ENCODE measurements at places on chromosomes 3 and 15. TPM values are rescaled to one million over a fixed set of nuclear protein-coding genes. Genes with fewer than 3 reads are reported as not detected.
A peak's percentile ranks its signal among the peaks of the same experiment; 100 is the strongest.

GRCh38 chr15:89790661-89791060 lies 14.5 kb downstream of the MESP2 start:
- H3K36me3 ChIP-seq: no peaks in the 10 kb centered on the region
- H3K4me1 ChIP-seq: no peaks in the 10 kb centered on the region
- no peaks in the 10 kb centered on the region for H3K27me3 ChIP-seq
- no peak overlapping the region for H3K4me3 ChIP-seq

DNA sequence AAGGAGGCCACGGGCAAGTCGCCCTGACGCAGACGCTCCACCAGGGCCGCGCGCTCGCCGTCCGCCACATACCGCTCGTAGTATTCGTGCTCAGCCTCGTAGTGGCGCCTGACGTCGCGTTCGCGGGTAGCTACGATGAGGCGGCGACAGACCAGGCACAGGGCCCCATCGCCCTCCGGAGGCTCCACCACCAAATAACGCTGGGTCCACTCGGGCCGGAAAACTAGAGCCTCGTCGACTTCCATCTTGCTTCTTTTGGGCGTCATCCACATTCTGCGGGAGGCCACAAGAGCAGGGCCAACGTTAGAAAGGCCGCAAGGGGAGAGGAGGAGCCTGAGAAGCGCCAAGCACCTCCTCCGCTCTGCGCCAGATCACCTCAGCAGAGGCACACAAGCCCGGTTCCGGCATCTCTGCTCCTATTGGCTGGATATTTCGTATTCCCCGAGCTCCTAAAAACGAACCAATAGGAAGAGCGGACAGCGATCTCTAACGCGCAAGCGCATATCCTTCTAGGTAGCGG lies at the start of gene EPM2AIP1:
TSS of gene EPM2AIP1 (minus strand) at position 326 of the 520 bp plus-strand sequence. CDS start at position 272, 54 bp downstream.
- peak within 1 kb of the TSS; percentile 63 for H3K4me3 ChIP-seq
- H3K27ac ChIP-seq: peak within 1 kb of the TSS; percentile 98
- peak; percentile 100 for DNase-seq
- H3K27me3 ChIP-seq: no peaks in the 10 kb centered on the region
- no peaks in the 10 kb centered on the region for H3K36me3 ChIP-seq

GRCh38 chr15:72339777-72340177 lies 19.8 kb upstream of the CELF6 start:
- no peak for DNase-seq
- H3K4me3 ChIP-seq: no peak overlapping the region

- H3K4me1 ChIP-seq: no peaks in the 10 kb centered on the region
- H3K4me3 ChIP-seq: no peak overlapping the region
- no peaks in the 10 kb centered on the region for H3K36me3 ChIP-seq
- no peaks in the 10 kb centered on the region for H3K27me3 ChIP-seq
These were observed 12.2 kb upstream of the HES1 start for GRCh38 chr3:194123726-194124125.

DNA sequence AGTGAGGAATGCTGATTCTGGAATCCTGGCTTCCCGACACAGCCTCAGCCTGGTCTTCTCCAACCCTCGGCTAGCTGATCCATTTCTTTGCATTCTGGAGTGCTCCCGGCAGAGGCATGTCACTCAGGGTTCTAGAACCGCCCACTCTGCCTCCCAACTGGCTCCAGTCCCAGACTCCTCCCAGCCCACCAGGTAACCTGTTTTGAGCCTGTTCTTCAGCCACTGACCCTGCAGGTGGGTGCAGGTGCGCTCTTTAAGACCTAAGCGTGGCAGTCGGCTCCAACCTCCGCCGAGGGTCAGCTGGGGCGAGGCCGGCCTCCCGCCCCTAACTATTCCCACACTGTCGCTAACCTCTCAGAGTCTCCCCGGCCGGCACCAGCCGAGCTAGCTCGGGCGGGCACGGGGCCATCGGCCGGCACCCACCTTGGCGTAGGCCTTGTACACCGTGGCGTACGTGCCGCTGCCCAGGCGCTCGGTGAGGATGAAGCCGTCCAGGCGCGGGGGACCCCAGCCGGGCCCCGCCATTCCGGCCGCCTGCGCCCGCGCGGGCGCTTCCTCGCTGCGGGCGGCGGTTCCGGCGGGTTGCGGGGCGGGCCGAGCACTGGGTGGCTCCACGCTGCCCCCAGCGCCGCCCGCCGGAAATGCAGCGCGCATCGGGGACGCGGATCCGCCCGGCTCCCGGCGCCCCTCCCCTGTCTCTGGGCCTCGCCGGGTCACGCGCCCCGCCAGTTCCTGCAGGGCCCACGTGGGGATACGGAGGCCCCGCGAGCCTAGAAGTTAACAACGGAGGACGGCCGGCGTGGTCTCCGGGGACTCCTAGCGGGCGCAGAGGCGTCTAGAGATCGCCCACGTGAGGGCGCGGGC lies at the start of gene ULK3:
TSS of gene ULK3 (minus strand) at position 576 of the 864 bp plus-strand sequence. CDS start at position 525, 51 bp downstream.
- no peaks in the 10 kb centered on the region for H3K36me3 ChIP-seq
- peak; percentile 86 for DNase-seq
- no peaks in the 10 kb centered on the region for H3K27me3 ChIP-seq
- peak within 1 kb of the TSS; percentile 94 for H3K27ac ChIP-seq
- H3K4me3 ChIP-seq: peak within 1 kb of the TSS; percentile 95

DNA sequence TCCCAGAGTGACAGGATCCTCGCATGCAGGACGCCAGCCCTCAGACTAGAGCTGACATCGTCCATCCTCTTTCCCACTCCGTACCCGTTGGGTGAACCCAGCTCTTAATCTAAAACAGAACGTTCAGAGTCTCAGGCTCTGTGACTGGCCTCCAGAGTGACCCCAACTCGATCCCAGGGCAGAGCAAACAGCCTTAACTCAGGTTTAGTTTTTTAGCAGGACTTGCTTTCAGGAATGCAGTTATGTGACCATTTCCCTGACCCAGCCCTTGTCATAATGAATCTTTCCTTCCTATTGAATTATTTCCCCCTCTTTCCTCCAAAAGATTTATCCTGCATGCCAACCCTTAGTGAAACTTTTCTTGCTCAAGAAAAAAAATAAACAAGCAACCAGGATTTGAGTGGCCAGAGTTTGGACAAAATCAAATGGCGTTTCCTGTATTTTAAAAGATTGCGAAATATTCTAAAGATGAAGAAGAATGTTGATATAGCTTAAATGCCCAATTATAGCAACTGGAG lies 47.8 kb upstream of the RARB start:
- H3K36me3 ChIP-seq: no peaks in the 10 kb centered on the region
- H3K4me1 ChIP-seq: no peaks in the 10 kb centered on the region
- H3K27ac ChIP-seq: no peak overlapping the region
- H3K27me3 ChIP-seq: no peaks in the 10 kb centered on the region

DNA sequence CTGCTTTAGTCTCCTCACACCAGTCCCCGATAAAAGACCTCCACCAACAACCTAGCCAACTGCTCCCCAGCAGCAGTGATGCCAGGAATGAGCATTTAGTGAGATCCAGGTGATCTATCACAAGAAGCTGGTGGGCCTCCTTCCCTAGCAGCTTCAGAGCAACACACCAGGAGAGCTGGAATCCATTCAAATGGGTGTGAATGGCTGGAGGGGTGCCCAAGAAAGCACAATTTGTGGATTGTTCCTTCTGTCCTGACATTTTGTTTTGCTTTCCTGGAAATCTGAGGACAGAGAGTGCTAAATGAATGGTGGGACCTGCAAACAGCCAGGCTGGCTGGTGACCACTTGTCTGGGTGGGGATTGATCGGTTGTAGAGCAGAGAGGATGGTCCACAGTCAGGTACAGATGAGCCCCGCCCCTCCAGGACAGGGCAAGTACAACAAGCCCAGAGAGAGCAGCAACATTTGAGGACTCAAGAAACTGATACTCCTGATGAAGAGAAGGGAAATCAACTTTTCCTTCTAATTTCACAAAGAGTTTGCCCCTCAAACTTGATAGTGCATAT lies 316.8 kb downstream of the VPS13C start:
- H3K27me3 ChIP-seq: no peaks in the 10 kb centered on the region
- no peaks in the 10 kb centered on the region for H3K36me3 ChIP-seq
- no peaks in the 10 kb centered on the region for H3K4me1 ChIP-seq
- H3K27ac ChIP-seq: no peak overlapping the region
- H3K4me3 ChIP-seq: no peak overlapping the region

DNA sequence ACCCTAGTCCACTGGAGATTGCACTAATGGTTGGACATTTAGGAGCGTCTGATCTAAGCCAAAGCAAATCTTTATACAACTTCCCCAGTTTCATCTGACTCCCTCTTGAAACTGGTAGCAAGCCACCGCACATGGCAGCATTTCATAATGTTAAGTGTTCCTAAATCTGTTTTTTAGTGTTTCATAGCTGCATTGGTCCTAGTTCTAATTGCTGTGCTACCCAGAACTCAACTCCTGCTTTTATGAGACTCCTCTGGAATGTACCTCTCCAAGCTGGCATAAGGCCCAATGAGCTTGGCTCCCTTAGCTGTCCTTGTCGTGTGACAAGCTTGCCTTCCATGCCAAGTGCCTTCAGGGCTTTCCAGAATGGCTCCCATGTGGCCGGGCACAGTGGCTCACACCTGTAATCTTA lies 65.3 kb upstream of the FLNB start:
- no peaks in the 10 kb centered on the region for H3K27me3 ChIP-seq
- peak overlapping the region; percentile 67 for H3K27ac ChIP-seq
- no peaks in the 10 kb centered on the region for H3K36me3 ChIP-seq
- H3K4me1 ChIP-seq: peaks cover 9% of the 10 kb centered on the region

DNA sequence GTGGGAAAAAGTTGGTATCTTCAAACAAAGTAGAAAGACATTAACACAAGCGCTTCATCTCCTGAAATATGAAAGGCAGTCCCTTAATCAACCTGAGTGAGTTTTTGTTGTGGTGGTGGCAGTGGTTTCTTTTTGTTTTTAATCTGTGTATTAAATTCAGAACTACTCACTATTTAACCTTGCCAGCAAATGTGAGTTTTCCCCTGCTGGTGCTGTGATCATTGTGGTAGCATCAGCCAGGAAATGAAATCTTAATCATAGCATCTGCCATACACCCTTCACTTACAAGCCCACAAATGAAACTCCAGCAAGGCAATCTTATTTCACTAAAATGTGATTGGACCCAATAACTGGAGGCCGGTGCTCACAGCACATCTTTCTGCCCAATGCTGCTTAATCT lies 229.7 kb downstream of the SHOX2 start:
- H3K27me3 ChIP-seq: no peaks in the 10 kb centered on the region
- DNase-seq: no peak
- no peaks in the 10 kb centered on the region for H3K4me1 ChIP-seq
- no peak overlapping the region for H3K4me3 ChIP-seq

- H3K4me3 ChIP-seq: no peak overlapping the region
- H3K4me1 ChIP-seq: no peaks in the 10 kb centered on the region
- H3K27me3 ChIP-seq: no peaks in the 10 kb centered on the region
- no peak for DNase-seq
- no peaks in the 10 kb centered on the region for H3K36me3 ChIP-seq
These were observed 264.0 kb downstream of the CLSTN2 start for GRCh38 chr3:140199008-140199407.

GRCh38 chr3:4888913-4889846 lies 90.1 kb upstream of the BHLHE40 start:
- no peaks in the 10 kb centered on the region for H3K36me3 ChIP-seq
- no peak overlapping the region for H3K27ac ChIP-seq
- no peaks in the 10 kb centered on the region for H3K4me1 ChIP-seq
- H3K27me3 ChIP-seq: no peaks in the 10 kb centered on the region
- DNase-seq: no peak

DNA sequence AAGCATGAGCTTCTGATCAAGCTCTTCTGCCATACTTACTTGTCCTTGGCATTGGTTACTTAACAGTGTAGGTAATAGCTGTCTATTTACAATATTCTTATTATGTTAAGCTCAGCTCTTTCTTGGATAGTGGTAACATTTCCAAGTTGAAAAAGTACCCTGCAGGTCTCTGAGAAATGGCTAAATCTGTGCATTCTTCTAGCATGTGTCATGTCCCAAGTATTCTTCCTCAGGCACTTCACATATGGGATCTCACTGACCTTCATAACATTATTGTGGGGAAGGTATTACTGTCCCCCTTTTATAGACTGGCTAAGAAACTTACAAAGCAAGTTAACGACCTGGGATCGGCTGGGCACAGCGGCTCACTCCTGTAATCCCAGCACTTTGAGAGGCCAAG lies 236.1 kb downstream of the RORA start:
- no peaks in the 10 kb centered on the region for H3K36me3 ChIP-seq
- H3K27me3 ChIP-seq: no peaks in the 10 kb centered on the region

GRCh38 chr15:78417754-78418630 lies 20.0 kb upstream of the IREB2 start:
- H3K27ac ChIP-seq: no peak overlapping the region
- no peak for DNase-seq
- no peaks in the 10 kb centered on the region for H3K27me3 ChIP-seq

GRCh38 chr3:183967693-183968092 lies 50.0 kb downstream of the ABCC5 start:
- H3K4me3 ChIP-seq: no peak overlapping the region
- no peak for DNase-seq
- no peaks in the 10 kb centered on the region for H3K4me1 ChIP-seq

DNA sequence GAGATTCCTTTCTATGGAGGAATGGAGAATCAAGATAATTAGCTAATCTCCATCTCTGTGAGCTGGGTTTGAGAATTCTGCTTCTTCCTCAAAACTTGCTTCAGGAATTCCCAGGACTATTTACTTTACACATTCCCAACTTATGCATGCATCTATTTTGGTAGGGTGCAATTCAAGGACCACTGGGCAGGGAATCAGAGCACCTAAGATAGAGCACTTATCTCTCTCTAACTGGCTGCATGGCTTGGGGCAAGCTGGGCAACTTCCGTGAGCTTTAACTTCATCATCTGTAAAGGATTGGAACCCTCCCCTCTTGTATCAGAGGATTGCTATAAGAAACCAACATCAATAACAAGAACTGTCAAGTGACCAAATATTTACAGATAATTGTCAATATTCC lies 160.2 kb downstream of the PDCD6IP start:
- H3K4me3 ChIP-seq: no peak overlapping the region
- H3K36me3 ChIP-seq: no peaks in the 10 kb centered on the region
- H3K27ac ChIP-seq: no peak overlapping the region

DNA sequence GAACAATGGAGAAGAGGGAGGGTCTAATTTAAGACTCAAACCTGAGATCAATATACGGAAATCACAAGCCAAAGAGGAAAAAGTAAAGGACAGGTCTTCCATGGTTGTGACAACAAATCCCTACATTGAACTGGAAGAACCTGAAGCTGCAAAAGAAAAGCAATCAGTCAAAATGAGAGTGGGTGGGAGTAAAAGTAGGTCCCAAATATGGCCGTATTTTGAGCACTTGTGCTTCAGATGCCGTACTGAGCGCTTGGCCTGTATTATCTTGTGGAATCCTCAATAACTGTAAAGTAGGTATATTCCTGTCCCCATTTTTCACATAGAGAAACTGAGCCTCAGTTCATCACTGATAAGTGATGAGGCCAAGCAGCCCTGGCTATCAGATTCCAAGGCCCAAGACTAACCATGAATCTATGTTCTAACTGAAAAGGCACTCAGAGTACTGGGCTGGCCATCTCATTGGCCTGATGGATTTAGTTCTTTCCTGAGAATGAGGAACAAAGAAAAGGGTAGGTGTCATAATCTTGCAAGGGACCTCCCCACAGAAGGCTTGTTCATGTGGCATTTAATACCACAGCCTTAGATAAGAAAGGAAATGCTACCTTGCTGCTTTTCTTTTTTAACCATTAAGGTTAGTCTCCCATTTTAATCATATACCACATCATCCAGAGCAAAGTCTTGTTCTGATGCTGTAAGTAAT lies 52.5 kb downstream of the LRRN1 start:
- no peak overlapping the region for H3K27ac ChIP-seq
- no peaks in the 10 kb centered on the region for H3K27me3 ChIP-seq
- H3K36me3 ChIP-seq: no peaks in the 10 kb centered on the region
- no peaks in the 10 kb centered on the region for H3K4me1 ChIP-seq

The RUVBL1 gene
- total RNA-seq: 24.0 TPM

The HAPLN3 gene
- 5.6 TPM for total RNA-seq

The CADM2 gene
- 11.7 TPM for total RNA-seq

The TRPM7 gene
- 32.5 TPM for total RNA-seq

The TBC1D5 gene
- 64.8 TPM for total RNA-seq

The CYP1A2 gene
- not detected for total RNA-seq

The GOLGA8R gene
- total RNA-seq: 3.7 TPM

The KLHDC8B gene
- total RNA-seq: 41.1 TPM

The KIF23 gene
- 2.6 TPM for total RNA-seq

All from prostate gland (tissue), 2 donors.